Hematopoietic multipotent progenitor cell (in vitro differentiated cells): ENCODE measurements at places on chromosomes 16 and 17.

DNA sequence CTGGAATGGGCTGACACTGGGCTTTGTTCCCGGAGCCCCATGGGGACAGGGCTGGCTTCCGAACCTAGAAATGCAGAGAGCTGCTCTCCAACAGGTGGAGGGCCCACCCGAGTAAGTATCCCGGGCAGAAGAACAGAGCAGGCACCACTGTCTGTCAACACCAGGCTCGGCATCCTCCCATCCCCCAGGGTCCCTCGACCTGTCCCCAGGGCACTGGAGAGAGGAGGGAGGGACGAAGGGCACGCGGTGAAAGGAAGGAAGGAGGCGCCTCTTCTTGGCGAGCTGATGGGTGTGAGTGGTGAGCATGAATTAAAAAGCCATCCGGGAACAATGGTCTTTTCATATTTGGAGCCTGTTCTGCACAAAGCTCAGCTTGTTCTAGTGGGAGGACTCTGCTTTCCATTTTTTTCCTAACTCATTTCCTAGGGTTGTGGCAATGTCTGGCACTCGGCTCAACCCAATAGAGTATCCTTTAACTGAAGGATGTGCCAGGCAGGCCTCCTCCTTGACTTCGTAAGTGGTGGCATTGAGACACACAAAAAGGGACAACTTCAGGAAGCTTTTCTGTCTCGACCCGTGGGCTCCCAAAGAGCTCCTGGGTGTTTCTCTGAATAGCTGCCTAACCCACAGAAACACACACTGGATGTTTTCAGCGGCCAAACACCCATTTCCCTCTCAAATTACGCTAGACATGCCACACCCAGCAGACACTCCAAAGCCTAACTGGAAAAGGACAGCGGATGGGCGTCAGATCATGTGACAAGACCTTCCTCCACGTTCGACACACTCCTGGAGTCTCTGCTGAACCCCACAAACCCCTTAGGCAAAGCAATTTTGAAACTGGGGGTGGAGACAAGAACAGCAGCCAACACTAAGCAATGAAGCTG, 47.7 kb downstream of the ZFHX3 start:
- no peak for DNase-seq

DNA sequence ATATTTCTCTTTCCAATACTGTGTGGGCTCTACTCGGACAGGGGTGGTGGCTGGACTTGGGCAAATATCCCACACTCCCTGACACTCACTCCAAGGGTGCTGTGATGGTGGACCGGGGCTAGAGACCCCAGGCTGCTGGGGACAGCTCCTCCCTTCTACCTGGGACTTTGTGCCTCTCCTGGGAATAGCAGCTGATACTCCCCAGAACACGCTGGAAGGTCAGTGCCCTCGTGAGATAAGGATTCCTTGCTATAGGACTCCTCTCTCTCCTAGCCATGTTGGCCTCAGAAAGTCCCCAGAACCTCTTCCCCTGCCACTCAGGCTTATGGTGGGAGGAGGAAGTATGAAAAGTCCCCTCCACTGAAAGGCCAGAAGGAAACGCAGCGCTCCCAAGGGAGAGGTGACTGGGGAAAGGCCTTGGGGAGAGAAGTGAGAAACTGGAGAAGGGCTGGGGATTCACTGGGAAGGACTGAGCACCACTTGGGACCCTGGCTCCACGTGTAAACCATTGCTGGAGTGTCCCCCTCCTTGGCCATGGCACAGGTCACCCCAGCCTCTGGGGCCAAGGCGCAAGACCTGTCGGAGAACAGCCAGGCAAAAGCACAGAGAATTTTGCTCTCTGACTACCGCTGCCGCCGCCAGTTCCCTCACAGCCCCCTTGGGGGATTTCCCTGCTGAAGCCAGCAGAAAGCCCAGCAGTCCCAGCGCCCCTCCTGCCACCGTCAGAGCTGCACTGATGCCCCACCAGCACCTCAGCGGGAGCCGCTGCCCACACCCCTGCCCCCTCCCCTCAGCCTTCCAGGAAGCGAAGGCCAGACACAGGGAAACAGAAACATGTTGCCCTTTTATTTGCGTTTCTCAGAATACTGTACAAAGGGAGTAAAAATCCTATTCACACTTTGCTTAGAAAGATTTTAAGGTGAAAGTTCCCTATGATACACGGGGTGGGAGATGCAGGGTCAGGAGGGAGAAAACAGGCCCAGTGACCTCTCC, 2.1 kb upstream of the GSDMB start:
- DNase-seq: no peak

- DNase-seq: no peak
Measured at GRCh38 chr17:68396226-68397107, 60.8 kb downstream of the WIPI1 start.

DNA sequence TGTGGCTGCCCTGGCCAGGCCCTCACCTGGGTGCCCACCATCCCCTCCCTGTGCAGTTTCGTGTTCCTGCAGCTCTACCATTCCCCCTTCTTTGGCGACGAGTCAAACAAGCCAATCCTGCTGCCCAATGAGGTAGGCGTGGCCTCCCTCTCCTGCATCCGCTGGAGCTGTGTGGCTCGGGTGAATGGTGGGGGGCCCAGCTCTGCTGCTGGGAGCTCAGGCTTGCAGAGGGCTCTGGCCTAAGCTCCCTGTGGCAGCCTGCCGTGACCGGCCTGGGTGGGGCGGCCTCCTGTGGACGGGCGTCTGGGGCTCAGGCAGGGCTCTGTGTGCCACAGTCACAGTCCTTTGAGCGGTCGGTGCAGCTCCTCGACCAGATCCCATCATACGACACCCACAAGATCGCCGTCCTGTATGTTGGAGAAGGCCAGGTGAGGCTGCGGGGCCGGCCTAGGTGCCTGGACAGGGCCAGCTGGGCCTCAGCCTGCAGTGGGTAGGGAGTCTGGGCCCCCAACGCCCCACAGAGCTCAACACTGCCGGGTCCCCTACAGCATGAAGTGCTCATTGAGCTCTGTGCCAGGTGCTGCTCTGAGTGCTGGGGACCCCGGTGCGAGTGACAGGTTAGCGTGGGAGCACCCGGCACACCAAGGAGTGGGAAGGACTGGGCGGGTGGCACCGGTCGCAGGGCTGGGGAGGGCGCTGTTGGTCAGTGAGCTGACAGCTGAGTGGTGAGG, 37.3 kb downstream of the TSC2 start:
- no peak for DNase-seq

DNA sequence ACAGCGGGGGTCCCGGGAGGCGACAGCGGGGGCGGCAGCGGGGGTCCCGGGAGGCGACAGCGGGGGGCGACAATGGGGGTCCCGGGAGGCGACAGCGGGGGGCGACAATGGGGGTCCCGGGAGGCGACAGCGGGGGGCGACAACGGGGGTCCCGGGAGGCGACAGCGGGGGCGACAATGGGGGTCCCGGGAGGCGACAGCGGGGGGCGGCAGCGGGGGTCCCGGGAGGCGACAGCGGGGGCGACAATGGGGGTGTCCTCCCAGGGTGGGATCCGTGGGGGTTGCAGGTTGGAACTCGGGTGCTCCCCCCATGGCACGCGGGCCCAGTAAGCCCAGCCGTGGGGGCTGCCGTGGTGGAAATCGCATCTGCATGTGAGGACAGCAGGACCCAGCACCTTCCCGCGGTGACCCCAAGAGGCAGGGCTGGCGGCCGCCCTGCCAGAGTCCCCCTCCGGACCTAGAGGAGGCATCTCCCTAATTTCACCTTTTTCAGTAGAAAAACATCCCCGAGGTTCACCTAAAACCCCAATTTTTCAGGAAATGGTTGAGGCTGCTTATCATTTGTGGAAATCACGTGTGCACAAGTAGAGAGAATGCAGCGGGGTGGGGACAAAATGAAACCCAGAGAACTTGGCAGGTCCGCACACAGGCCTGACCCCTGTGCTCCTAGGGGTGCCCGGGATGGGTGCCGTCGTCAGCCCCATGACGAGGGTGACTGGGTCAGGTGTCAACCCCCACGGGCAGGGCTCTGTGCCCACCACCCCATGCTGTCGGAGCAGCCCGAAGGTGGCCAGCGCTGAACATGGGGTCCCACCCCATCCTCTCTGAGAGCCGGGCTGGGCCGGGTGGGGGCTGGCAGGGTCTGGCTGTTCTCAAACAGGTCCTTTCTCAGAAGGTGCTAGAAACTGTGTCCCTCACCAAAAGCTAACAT, 10.5 kb upstream of the METRNL start:
- peak; percentile 64 for DNase-seq
